Activated CD4-positive, CD25-positive, alpha-beta regulatory T cell (primary cell): ENCODE measurements at places on chromosomes 6 and 20.

- no peak for DNase-seq
Measured at GRCh38 chr6:85460921-85461797, 11.3 kb downstream of the NT5E start.

GRCh38 chr20:11849270-11849915 is 68.3 kb upstream of the BTBD3 start:
- no peak for DNase-seq

GRCh38 chr20:20499439-20499838 is 131.5 kb downstream of the INSM1 start:
- DNase-seq = no peak

DNA sequence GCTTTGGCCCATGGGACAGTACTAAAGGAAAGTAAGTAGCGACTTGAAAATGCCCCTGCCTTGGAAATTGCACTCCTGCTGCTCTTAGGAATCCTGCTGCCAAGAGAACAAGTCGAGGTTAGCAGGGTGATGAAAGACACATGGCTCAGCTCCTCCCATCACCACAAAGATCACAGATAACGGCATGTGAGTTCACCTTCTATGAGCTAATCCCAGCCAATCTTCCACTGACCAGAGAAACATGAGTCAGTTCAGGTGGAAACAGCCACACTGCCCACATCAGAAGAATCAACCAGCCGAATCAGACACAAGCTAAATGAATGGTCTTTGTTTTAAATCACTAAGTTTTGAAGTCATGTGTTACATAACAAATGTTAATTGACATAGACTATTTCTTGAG is 106.3 kb downstream of the PRKN start:
- no peak for DNase-seq

- DNase-seq = no peak
Measured at GRCh38 chr6:42758756-42759430, 13.0 kb upstream of the TBCC start.

GRCh38 chr6:111939902-111940301 is 66.7 kb upstream of the FYN start:
- no peak for DNase-seq

DNA sequence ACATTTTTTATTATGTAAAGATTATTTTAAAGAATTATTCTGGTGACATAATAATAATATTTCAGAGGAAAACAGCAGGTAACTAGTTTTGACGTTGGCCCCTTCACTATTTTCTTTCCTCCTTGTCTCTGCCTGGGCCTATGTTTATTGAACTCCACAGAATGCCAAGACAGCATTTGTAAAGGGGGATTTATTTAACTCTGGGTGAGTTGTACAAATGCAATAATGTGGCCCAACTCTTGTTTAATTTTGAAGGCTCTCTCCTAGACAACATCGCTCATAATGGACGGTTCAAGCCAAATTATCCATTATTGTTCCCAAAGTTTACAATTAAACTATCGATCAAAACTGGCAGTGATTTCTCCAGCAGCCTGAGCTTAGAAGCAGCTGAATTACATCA is 374.3 kb upstream of the SLC35B3 start:
- no peak for DNase-seq

GRCh38 chr6:10837622-10837994 is 731 bp downstream of the MAK start:
- DNase-seq = no peak

DNA sequence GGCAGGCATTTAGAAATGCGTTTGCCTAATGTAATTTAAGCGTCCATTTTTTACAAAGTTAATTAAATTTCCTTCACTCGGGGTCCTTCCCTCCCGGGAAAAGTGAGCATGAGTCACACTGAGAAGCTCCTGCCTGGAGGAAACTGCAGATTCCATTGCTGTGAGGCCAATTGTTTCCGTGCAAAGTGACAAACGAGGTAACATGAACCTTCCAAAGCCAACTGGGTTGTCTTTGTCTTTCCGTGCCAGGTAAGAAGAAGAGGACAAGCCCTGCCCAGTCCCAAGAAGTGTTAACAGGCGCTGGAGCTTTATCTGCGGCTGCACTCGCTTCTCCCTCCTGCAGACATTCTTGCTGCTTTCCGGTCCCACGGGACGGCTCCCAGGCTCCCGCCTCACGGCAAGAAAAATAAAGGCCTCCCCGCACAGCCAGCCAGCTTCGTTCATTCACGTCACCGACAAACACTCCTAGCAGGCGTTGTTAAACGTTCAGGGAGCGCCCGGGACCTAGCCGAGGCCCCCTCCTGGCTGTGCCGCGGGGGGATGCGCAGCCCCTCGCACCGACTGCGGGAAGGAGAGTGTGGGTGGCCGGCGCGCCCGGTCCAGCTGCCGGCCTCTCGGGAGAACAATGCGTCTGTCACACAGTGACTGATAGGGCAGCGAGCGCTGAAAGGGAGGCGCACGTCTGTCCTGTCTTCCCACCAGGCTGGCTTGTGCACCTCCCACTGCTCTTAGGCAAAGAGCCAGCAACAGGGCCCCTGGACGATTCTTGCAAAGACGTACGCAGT is 61.5 kb upstream of the HDDC2 start:
- no peak for DNase-seq

- no peak for DNase-seq
Measured at GRCh38 chr6:73134588-73134987, 90.7 kb downstream of the KHDC1L start.

DNA sequence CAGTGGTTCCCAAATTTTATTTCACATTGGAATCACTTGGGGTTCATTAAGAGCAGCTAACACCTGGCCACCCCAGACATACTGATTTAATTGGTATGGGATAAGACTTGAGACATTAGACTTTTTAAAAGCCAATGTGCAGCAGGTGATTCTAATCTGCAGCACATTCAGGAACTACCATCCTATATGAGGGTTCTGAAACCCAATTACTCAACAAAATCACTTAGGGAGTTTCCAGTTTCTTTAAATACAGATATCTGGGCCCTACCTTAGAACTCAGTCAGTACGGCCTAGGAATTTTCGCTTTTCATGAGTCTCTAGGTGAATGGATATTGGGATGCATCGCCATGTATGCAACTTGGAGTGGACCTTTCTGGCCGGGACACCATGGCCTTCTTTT is 24.0 kb upstream of the L3MBTL3 start:
- no peak for DNase-seq

GRCh38 chr20:49572857-49573256 is 4.9 kb upstream of the PTGIS start:
- DNase-seq = no peak

- no peak for DNase-seq
Measured at GRCh38 chr6:125094563-125094962, 59.0 kb upstream of the TPD52L1 start.

DNA sequence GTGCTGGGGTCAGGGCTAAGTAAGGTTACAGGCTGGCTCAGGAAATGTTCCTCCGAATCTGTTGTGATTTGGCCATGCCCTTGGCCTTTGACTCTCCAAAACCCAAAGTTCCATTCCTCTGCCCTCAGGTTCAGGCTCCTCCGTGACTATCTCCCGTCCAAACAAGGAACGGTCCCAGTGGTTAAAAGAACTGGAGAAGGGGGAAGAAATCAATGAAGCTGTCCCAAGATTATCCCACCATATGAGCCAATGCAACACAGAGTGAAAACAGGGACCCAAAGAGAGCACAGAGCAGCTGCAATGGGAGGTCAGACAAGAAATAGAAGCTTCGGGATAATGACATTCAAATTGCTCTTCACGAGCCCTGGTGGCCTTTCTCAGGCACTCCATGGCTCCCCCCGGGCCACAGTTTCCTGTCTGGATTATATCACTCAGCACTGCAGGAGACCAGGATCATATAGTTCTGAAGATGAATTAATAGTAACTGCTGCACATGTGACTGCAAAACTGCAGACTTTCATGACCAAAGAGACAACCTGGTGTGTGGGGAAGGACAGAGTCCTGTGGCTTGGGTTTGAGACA is 211.3 kb downstream of the ZNF217 start:
- no peak for DNase-seq

GRCh38 chr20:43563429-43563828 is 4.6 kb downstream of the SGK2 start:
- no peak for DNase-seq

GRCh38 chr6:53251033-53251672 is 97.6 kb downstream of the ELOVL5 start:
- DNase-seq = no peak

DNA sequence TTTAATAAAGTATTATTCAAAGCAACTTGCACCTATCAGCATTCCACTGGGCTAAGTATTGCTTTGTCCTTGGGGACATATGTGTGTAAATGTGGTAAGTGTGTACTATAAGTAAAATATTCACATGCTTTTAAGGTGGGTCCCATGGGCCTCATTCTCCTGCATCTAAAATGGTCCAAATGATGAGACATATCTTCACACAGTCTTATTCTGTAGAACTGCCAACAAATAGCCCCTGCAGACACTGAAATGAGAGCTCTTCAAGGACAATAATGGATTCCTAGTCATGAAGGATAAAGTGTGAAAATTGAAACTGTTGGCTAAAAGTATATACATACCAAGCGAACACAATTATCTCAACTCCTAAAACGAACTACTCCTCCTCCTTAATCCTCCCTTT is 81.8 kb downstream of the SMLR1 start:
- no peak for DNase-seq

DNA sequence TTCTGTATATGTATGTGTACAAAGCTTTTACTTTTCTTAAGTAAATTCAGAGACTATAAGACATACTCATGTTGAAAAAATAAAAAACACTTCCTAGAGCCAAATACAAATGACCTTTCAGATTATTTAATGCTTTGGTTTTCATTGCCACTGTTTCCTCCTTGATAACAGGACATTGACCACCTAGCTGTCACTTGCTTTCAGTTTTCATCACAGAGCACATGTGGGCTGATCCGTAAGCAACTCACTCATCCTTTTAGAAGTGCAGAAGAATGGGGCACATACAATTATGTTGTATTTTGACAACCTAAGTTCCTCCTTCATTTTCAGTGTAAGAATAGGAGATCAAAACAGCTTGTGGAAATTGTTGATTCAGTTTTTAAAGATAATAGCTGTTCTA is 6.2 kb downstream of the ZBTB2 start:
- DNase-seq = no peak

DNA sequence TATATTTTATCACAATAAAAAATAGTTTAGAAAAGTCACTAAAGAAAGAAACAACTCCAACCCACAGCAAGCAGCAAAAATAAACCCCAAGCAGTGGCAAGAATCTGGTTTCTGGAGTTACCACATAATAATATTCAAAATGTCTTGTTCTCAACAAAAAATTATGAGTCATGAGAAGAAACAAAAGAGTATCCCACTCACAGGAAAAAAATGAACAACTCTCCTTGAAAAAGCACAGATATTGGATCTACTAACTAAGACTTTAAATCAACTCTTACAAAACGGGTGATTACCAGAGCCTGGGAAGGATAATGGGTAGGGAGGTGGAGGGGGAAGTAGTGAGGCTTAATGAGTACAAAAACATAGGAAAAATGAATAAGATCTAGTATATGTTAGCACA is 425.6 kb downstream of the PLCB1 start:
- DNase-seq = no peak

GRCh38 chr6:11681770-11682169 is 96.8 kb downstream of the ADTRP start:
- DNase-seq = no peak

DNA sequence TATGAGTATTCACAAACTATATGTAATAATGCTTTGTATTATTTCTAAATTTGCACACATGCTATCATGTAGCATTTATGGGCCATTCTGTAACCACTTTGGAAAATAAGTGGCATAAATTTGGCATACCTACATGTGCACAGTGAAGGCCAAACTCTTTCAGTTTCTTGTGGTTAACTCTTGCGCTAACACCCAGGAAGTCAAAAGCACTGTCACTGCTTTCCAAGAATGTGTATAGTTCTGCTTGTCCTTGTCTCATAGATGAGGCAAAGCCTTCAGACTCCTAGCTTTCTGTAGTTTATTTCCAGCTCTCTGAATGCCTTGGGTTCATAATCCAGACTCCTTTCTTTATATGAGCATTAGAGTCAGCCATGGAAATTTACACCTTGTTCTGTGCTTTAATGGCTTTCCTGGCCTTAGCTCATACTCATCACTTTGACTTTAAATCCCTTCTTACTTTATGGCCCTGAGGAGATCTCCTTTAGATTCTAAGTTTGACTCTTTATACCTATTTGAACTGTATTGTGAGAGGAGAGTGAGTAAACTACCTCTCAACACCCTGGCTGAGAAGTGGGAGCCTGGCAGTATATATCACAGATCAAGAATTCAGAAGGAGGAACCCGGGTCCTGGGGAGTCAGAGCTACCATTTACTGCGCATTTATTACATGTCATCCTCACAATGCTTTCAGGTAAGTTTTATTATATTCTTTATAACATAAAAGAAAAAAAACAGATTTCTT is 949 bp upstream of the SLC17A3 start:
- no peak for DNase-seq

DNA sequence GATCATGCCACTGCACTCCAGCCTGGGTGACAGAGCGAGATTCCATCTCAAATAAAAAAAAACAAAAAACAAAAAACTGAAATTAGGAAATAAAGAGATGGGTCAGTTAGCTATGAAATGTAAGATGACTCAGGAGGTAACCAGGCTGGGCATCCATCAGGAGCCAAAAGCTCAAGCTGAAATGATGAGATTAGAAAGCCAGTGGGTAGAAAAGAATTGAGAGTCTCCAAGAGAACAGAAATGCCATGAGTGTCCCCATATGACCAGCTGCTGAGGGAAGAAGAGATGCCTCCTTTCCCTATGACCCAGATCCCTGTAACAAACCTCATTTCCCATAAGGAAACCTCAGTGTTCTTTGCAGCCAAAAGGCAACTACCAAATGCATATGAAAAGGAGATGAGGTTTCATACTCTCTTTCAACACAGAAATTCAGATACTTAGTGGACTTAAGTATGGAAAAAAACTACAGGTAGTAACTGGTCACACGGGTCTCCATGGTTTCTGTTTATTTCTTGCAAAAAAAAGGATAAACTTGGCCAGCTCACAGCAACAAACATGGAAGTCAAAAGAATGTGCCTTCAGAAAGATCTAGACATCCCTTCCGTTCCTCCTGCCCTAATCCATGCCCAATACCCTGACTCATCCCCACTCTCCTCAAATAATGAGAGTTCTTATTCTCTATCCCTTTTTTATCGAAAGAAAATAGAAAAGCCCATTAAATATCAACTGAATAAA is 8.1 kb downstream of the ARHGAP18 start:
- DNase-seq = no peak

- DNase-seq = no peak
Measured at GRCh38 chr20:19990850-19991249, 26.3 kb upstream of the NAA20 start.

GRCh38 chr6:11650025-11650696 is 112.6 kb downstream of the TMEM170B start:
- no peak for DNase-seq

GRCh38 chr6:109521080-109521479 is 38.1 kb upstream of the ZBTB24 start:
- no peak for DNase-seq

- DNase-seq = no peak
Measured at GRCh38 chr6:136927292-136927691, 5.2 kb downstream of the SLC35D3 start.

- DNase-seq = no peak
Measured at GRCh38 chr6:79196912-79197311, 37.6 kb downstream of the HMGN3 start.

- DNase-seq = no peak
Measured at GRCh38 chr6:45758787-45759471, 256.7 kb downstream of the CLIC5 start.
